Fibroblast of skin of right quadriceps (primary cell): ENCODE measurements at places on chromosomes 1 and 21.

- no peak for DNase-seq
Measured at GRCh38 chr1:208234721-208235120, 9.5 kb downstream of the PLXNA2 start.

GRCh38 chr1:183318433-183318832, 99.7 kb downstream of the NMNAT2 start:
- peak; percentile 85 for DNase-seq

- no peak for DNase-seq
Measured at GRCh38 chr1:40842207-40842606, 20.0 kb downstream of the CITED4 start.

DNA sequence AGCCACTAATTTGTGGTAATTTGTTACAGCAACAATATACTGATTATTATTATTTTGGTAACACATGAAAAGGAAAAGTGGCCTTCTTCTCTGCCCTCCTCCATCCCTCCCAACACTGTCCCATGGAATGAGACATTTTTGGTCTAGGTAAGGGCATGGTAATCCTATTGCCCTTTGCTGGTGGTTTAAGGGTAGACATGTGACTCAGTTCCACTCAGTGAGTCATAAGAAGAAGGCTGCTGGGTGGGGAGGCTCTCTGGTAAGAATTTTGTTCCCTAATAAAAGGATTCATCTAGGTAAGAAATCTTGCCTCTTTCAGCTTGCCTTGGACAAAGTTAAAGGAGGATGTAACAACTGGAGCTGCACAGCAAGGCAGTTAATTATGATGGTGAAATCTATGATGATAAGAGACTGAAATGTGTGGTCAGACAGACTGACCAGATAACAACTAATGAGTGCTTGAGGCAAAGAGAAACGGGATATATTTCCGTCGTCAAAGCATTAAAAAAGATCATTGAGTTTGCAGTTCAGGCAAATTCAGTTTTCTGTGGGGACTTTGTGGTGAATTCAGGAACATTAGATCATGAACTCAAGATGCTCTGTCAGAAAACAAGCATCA, 232.0 kb upstream of the KCNK2 start:
- peak; percentile 70 for DNase-seq

- no peak for DNase-seq
Measured at GRCh38 chr1:220291580-220291979, 19.3 kb upstream of the RAB3GAP2 start.
